Activated CD4-positive, alpha-beta T cell treated with anti-CD3 and anti-CD28 coated beads, Interleukin-2, amount 10 ng/mL, durations not matched to agents 24 days and 14 days (primary cell): ENCODE measurements at places on chromosomes 11 and 22. TPM values are rescaled to one million over a fixed set of nuclear protein-coding genes. Genes with fewer than 3 reads are reported as not detected.
A peak's percentile ranks its signal among the peaks of the same experiment; 100 is the strongest.

DNAJB7 gene
- not detected in 2 replicates for total RNA-seq

MPEG1 gene
- not detected in 2 replicates for total RNA-seq

CECR2 gene
- total RNA-seq = 0.09 and 0.14 TPM in 2 replicates

AGBL2 gene
- 4.2 and 4.5 TPM in 2 replicates for total RNA-seq

CEP164 gene
- 39.0 and 40.1 TPM in 2 replicates for total RNA-seq

OR5M10 gene
- total RNA-seq = not detected in 2 replicates

NAALADL1 gene
- 12.5 and 13.0 TPM in 2 replicates for total RNA-seq

PRODH gene
- total RNA-seq = 0.83 and 0.98 TPM in 2 replicates

TIMP3 gene
- not detected in 2 replicates for total RNA-seq

OR52K2 gene
- not detected in 2 replicates for total RNA-seq

- no peak for DNase-seq
Measured at GRCh38 chr11:84552791-84553190, 1074.4 kb downstream of the DLG2 start.

DNA sequence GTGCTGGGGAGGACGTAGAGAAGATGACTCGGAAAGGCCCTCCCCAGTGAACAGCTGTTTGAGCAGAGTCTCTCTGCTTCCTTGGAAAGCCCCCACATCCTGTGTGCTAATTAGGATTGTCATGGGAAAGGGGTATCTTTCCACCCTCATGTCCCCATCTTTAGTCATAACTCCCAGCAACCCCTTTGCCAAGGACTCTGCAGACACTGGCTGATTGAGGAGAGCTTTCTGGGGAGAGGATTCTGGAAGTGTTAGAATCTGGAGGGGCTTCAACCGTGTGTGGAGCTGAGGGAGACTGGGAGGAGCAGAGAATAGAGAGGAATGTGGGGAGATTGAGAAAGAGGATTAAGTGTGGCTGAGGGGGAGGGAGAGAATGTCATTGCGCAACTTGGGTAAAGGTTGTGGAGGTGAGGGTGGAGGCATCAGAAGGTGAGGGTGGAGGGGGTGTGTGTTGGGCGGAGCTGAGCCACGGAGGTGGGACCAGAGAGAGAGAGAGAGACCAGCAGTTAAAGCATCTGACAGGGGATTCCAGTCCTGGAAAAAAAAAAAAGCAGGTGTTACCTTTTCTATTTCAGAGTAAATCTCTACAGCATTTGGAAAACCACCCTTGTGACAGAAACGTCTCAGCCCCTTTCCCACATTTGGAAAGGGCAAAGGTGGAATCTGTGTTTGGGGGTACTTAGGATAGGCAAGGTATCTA, 2.2 kb downstream of the DTX4 start:
- DNase-seq = no peak

DNA sequence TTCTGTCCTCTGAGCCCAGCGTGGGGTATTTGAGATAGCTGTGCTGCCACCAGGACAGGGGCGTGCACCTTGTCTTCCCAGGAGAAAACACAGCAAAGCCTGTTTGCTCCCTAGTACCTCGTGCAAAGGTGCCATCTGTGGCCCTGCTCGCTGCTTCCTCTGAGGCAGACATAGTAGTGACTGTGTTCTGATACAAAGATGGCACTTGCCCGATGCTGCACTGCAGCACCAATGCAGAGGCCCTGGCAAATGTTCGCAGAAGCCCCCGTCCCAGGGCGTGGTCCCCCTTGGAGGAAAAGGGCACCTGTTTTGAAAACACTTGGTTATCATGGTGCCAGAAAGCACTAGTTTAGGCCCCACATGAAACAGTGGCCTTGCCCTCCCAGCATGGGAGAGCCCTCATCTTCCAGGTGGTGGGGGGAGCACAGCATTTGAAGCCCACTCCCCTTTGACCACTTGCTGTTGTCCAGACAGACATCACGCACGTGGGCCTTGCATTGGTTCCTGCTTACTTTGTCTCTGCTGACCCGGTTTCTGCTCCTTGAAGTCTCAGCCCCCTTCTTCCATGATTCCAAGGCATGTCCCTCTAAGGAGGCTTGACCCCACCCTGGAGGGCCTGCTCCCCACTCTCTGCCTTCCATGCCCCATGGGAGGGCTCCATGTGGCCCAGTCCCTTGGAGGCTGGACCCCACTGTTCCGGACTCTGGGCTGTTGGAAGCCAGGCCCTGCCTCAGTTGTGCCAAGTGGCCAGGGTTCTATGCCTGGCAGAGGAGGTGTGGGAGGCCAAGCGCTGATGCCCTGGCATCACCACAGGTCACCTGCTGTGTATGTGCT, 109.4 kb downstream of the KCNQ1OT1 start:
- peak; percentile 50 for DNase-seq

- no peak for DNase-seq
Measured at GRCh38 chr11:79667380-79667779, 226.6 kb upstream of the TENM4 start.

DNA sequence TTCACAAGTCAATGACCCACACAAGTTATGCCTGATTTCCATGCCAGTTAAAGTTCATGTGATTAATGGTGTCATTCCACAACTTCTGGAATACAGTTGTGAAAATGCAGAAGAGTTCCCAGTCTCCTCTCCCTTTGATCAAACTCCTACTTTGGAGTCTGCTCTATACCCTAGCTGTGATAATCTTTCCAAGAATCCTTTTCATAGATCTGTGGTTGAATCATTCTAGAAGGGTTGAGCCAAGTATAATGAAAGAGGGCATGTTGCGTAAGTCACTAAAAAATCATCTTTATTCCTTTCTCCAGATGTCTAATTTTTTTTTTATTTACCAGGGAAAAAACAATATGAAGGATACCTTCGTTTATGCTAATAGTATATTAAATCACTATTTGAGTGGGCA, 89.7 kb upstream of the CARD18 start:
- no peak for DNase-seq

DNA sequence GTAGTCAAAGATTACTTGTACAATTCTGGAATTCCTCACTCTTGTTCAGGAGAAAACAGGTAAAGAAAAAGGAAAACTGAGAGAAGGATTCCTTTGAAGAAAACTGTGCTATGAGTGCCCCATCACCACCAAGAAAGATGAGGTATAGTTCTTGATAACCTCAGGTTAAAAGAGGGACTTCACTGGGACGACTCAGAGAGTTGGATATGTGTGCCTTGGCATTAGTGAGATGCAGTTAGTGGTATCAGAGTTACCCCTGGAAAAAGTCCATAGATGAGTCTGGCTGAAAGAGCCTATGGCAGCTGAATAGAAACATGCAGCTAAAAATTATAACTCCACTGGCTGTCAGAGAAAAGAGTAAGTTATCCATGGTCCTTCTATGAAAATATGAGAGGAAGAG, 28.8 kb downstream of the LPXN start:
- DNase-seq = no peak

GRCh38 chr11:15988693-15989231, 367.6 kb downstream of the SOX6 start:
- DNase-seq = no peak

DNA sequence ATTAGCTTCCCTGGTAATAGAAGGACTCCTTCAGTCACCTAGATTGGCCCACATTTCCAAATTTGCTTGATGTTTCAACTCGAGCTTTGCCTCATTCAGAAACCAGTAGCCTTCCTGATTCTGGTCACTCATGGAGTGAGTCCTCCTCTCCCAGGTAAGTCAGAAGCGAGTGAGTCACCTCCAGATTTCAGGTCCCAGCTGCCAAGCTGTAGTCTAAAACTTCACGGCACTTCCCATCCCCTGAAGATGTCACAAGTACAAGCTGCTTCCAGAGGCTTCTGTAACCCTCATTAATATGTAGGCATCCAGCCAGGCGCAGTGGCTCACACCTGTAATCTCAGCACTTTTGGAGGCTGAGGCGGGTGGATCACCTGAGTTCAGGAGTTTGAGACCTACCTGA, 23.5 kb downstream of the ARHGAP8 start:
- DNase-seq = no peak

- no peak for DNase-seq
Measured at GRCh38 chr11:70024036-70024772, 53.9 kb upstream of the ANO1 start.

- DNase-seq = no peak
Measured at GRCh38 chr11:109858152-109858551, 235.0 kb upstream of the ZC3H12C start.

DNA sequence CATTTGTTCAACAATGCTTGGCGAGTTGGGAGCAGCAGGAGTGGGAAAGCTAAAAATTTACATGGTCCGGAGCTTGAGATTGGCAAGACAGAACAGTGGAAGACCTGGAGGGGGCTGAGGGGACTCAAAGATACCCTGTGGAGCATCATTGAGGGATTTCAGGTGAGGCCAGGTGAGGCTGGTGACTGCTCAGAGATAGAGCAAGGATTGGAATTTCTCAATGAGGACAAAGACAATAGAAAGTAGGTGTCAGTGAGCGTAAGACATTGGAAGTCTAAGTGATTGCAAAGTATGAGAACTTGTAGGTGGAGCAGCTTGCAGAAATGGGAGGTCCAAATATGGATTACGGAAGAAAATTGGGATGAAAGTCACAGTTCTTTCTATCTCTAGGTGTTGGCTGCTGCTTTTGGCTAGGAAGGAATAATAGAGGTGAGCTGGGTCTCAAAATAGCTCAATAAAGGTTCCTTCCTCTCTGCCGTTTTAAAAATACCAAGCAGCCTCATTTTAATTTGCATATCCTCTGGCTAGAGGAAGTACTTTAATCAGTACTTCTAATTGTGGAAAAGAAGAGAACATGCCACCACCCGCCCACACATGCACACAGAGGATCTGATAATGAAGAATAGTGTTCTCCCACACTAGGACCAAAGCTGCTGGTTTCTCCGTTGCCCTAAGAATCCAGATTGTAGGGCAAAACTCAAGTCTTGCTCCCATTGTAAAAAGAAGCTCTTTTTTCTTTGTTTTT, 41.8 kb upstream of the SORL1-AS1 start:
- no peak for DNase-seq

DNA sequence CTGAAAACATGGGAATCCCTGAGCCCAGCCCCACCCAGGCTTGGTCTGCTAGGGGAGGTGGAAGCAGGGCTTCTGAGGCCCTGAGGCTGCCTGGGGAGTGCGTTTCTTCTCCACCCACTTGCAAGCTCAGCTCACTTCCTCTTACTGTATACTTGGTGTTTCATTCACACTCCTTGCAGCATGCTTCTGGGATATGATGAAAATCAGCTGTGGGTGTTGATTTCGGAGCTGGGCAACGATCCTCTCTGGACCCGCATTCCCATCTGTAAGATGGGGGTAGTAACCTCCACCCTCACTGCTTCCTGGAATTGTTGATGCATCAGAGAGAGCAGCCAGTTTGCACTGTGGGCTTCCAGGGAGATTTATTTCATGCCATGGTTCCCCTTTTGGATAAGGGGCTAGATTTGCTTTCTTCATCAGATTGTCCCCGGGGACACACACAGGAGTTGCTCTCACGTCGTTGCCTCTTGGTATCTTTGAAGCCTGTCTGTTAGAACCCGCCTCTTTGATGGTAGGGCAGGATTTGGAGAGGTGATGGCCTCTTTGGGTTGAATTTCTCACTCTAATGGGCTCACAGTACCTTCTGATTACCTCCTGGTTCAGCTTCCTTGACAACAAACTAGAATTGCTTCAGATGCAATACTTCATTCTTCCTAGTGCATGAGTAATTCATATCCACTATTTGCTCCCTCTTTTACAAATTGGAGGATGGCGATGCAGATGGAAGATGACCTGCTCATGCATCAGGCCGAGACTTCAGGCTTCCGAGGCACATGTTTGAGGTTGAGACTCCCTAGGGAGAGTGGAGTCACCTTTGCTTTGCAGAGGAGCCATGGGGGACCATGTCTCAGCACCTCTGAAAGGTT, 40.4 kb downstream of the BCR start:
- peak; percentile 77 for DNase-seq

- peak; percentile 89 for DNase-seq
Measured at GRCh38 chr11:66883016-66883965, 26.4 kb downstream of the LRFN4 start.

DNA sequence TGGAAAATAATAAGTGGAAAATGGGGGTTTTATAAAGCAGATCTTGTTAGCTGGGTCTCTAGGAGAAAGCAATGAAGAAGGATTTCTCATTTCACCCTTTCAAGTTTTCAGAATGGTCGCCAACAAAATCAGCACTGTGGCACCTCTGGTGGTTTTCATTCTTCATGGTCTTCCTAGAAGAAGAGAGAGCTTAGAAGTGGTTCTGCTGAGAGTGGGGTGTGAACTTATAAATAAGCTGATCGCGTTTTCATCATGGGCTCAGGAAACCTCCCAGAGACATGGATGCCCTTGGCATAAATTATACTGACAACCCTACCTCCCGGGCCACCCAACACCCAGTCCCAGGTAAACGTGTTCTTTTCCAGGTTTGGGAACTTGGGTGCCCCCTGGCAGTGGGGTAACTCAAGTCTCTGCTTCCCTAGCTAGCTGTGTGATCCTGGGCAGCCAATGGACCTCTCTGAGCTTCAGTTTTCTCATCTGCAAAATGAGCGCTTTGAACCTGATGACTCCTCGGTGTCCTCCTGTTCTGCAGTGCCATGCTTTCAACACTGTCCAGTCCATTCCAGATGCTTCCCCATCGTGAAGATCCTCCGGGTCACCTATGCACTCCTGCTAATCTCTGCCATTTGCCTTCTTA, 72.6 kb upstream of the GRAMD1B start:
- no peak for DNase-seq

DNA sequence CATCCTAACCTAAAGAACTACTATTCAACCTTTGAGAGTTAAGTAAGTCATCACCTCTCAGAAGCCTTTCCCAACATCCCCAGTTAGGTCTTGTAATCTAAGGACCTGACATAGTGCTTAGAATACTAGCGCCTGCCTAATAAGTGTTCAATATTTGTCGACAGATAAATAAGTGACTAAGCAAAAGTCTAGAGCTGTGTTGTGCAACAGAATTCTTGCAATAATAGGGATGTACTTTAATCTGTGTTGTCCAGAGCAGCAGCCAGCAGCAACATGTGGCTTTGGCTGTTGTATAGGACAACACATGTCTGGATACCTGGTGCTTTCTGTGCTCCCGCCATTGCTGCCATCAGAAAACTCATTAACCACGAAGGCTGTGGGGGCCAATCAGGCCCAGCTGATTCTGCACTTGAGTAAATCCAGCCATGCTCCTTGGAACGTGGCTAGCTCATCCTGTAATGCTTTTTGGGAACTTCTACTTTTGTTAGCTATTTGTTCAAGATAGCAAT, 66.8 kb upstream of the NTM start:
- DNase-seq = no peak

- DNase-seq = no peak
Measured at GRCh38 chr11:86891036-86891435, 64.2 kb downstream of the FZD4 start.

- peak; percentile 87 for DNase-seq
Measured at GRCh38 chr22:46355369-46355995, 20.0 kb downstream of the TRMU start.

GRCh38 chr22:48055827-48056226, 1293.4 kb downstream of the TBC1D22A start:
- no peak for DNase-seq

GRCh38 chr22:49966041-49966773, 5.6 kb downstream of the PIM3 start:
- DNase-seq = peak; percentile 68
